ENCODE measurements at places on chromosomes 3 and 15. TPM values are rescaled to one million over a fixed set of nuclear protein-coding genes. Genes with fewer than 3 reads are reported as not detected.

Gene IL16
- total RNA-seq = 0.28 TPM

Gene PLA2G4E
- not detected for total RNA-seq

Gene IVD
- 86.7 TPM for total RNA-seq

Gene SV2B
- 0.07 TPM for total RNA-seq

Gene SGO1
- 28.1 TPM for total RNA-seq

Gene PPCDC
- 22.7 TPM for total RNA-seq

Gene DUOX2
- total RNA-seq = 0.42 TPM

Gene HHLA2
- not detected for total RNA-seq

Gene CCDC54
- not detected for total RNA-seq

Gene DPPA4
- 796 TPM for total RNA-seq

Gene LMAN1L
- not detected for total RNA-seq

Gene SLC27A2
- total RNA-seq = 6.2 TPM

Gene HRH1
- total RNA-seq = 0.74 TPM

Gene RARRES1
- total RNA-seq = 0.81 TPM

Gene LRRIQ4
- total RNA-seq = 0.26 TPM

Gene CASR
- total RNA-seq = 0.02 TPM

Gene GATA2
- total RNA-seq = 2.7 TPM

Gene GRAMD2A
- total RNA-seq = 1.3 TPM

Gene CCR3
- total RNA-seq = not detected

Gene CYP11A1
- total RNA-seq = 1.7 TPM

Gene C2CD4B
- total RNA-seq = 0.22 TPM

Gene PCYT1A
- 31.6 TPM for total RNA-seq

Gene SLC51B
- total RNA-seq = not detected

Gene GP5
- not detected for total RNA-seq

Gene ZNF662
- total RNA-seq = not detected

Gene FANCD2
- total RNA-seq = 67.8 TPM

Gene DLEC1
- total RNA-seq = 2.0 TPM

Gene GPR62
- total RNA-seq = 0.33 TPM

Gene NANOGP8
- total RNA-seq = 91.5 TPM

Gene RTP1
- total RNA-seq = 6.6 TPM

Gene AVEN
- total RNA-seq = 16.1 TPM

Gene TXNRD3
- total RNA-seq = 7.0 TPM

Gene PRTG
- total RNA-seq = 4.4 TPM

Gene MYRIP
- 2.2 TPM for total RNA-seq

Gene HYKK
- total RNA-seq = 3.1 TPM

Gene ZNF660
- 16.4 TPM for total RNA-seq

Gene TEX9
- total RNA-seq = 8.4 TPM

Data from H9 (cell line).